Upper lobe of left lung (tissue), 6 donors: ENCODE measurements at places on chromosomes 2 and 18. TPM values are rescaled to one million over a fixed set of nuclear protein-coding genes. Genes with fewer than 3 reads are reported as not detected.

DNA sequence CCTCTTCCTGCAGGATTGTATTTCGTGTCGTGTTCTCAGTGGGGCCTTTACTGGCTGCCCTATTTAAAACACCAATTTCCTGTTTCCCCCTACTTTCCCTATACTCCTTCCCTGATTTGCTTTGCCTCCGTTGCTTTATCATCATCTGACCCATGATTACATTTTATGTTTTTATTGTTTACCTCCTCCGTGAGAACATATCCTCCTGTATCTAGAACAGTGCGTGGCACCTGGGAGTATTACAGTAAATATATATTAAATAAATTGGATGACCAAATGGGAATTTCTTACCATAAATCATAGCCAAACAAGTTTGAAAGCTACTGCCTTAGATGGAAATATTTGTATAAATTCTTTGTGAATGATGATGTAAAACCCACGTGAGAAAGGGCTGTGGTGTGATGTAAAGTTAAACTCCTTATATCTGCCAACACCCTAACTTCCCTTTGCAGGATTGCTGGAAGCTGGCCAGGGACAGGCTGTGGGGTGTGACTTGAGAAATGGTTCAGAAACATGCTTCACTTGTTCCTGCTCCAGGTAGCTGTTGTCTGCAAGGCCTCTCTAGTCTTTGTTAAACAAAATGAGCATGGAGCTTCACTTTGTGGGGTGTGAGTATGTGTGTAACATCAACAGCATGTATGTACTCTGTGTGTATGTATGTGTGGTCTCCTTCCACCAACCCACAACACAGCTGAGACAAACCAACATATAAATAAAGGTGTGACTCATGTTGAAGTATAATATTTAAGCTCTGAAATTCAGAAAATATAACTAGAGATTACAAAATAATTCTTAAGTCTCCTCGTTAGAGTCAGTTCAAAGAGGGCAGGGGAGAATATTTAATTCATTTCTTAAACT, 40.3 kb downstream of the LHCGR start:
- H3K4me3 ChIP-seq = no peak overlapping the region
- DNase-seq = no peak
- peaks cover 23% of the 10 kb centered on the region for H3K4me1 ChIP-seq
- no peak overlapping the region for H3K27ac ChIP-seq

GRCh38 chr18:8477615-8478014, 131.6 kb upstream of the RAB12 start:
- no peaks in the 10 kb centered on the region for H3K4me1 ChIP-seq
- no peak overlapping the region for H3K27ac ChIP-seq
- no peak overlapping the region for H3K4me3 ChIP-seq
- DNase-seq = no peak

DNA sequence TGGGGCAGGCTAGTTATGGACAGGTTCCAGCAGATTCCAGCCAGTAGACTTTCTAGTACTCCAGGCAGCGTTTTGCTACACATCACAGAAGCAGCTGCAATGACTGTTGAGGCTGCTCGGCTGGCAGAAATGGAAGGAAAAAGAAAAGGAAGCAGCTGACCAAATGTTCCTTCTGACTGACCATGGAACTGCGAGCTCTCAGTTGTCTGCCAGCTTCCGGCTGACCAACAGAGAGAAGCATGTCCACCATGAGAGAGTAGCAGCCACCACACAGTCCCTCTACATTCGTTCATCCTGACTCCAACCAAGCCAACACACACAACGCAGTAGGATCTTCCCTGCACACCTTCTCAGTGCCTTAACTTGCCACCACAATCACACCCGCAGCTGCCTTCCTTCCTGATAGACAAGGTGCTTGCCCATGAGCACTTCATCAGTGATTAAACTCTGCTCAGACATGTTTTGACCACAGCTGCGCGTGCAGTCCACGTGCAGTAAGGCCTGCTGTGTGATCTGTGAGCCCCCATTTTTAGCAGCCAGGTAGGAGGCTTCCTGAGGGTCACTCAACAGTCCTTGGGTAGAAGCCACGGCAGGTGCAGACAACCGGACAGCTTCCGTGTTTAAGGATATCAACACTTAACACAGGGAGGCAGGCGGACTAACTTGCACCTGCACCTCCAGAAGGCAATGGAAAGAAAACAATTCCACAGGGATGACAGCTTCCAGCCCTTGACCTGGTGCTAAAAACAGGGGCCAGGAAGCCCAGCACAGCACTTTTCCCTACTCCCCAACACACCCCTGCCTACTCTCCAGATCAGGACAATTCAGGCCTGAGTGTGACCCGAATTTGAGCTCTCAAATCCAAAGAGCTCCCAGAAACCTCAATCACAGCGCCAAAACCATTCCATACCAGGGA, 996 bp downstream of the TGFBRAP1 start:
- peak overlapping the region; percentile 71 for H3K4me3 ChIP-seq
- H3K36me3 ChIP-seq = no peaks in the 10 kb centered on the region
- no peak for DNase-seq
- H3K4me1 ChIP-seq = peaks cover 18% of the 10 kb centered on the region
- peak overlapping the region; percentile 83 for H3K27ac ChIP-seq

The TMEM150A gene
- total RNA-seq = 45.8 TPM

The GAREM1 gene
- 14.0 TPM for total RNA-seq

The CDH20 gene
- total RNA-seq = not detected

The CCDC88A gene
- total RNA-seq = 98.2 TPM

GRCh38 chr2:143685421-143686078, 556.3 kb downstream of the ARHGAP15 start:
- DNase-seq = no peak
- no peaks in the 10 kb centered on the region for H3K4me1 ChIP-seq
- H3K36me3 ChIP-seq = no peaks in the 10 kb centered on the region
- no peak overlapping the region for H3K27ac ChIP-seq
- no peak overlapping the region for H3K4me3 ChIP-seq

The MAB21L4 gene
- total RNA-seq = 31.1 TPM

DNA sequence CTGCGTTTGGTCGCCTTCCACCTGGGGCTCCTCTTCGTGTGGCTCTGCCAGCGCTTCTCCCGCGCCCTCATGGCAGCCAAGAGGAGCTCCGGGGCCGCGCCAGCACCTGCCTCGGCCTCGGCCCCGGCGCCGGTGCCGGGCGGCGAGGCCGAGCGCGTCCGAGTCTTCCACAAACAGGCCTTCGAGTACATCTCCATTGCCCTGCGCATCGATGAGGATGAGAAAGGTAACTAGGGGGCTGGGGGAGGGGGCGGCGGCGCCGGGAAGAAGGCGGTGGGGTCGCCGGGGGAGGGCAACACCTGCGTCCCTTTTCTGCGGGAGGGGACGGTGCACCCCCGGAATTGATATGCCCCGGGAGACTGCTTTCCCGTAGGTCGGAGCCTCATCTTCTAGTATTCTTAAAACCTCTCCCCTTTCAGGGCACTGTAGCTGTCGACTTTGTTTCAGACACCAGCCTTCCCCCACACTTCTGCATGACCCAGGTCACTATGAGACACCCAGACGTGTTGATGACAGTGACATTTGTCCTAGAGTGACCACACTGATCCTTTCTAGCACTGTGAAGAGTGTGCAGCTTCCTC, 755 bp downstream of the SPAST start:
- peaks cover 32% of the 10 kb centered on the region for H3K4me1 ChIP-seq
- no peaks in the 10 kb centered on the region for H3K36me3 ChIP-seq
- H3K27ac ChIP-seq = peak overlapping the region; percentile 96
- peak; percentile 26 for DNase-seq
- peak overlapping the region; percentile 88 for H3K4me3 ChIP-seq
- no peaks in the 10 kb centered on the region for H3K27me3 ChIP-seq

DNA sequence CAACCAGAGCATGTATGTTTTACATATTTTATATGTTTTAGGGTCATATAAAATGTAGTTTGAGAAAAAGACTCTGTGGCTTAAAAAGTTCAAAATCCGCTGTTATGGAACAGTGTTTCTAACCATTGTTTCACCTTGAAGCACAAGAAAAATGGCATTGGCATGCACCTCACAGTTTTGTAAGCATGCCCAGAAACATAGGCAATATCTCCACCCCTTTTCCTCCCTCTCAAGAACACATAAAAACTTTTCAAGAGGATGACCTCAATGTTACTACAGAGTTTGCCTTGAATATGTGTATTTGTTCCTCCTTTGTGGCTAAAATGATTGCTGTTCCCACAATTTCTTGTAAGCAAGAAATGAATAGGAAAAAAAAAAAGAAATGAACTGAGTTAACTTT, 29.3 kb upstream of the SLC40A1 start:
- H3K36me3 ChIP-seq = no peaks in the 10 kb centered on the region
- H3K4me1 ChIP-seq = peaks cover 43% of the 10 kb centered on the region
- H3K27ac ChIP-seq = peak overlapping the region; percentile 59
- H3K27me3 ChIP-seq = no peaks in the 10 kb centered on the region

The CRYGD gene
- total RNA-seq = not detected

DNA sequence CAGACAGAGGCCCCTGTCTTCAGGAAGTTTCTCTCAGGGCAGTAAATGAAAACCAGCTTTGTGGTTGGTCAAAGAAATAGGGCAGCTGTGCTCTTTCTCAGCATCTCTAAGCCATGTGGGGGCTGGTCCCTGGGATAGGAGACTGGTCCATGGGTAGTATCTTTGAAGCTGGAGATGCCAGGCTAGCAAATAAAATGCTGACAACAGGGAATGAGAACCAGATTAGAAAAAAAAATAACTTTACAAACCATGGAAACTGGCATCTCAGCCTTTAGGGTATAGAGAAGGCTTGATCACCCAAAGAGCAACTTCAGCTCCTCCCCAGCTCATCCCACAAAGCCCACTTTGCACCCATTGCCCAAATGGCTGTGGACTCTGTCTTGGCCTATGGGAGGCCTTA, 138.1 kb downstream of the TTC32 start:
- H3K4me1 ChIP-seq = no peaks in the 10 kb centered on the region
- H3K27me3 ChIP-seq = no peaks in the 10 kb centered on the region
- no peak for DNase-seq
- H3K4me3 ChIP-seq = no peak overlapping the region
- H3K36me3 ChIP-seq = no peaks in the 10 kb centered on the region

The BCL2 gene
- 8.4 TPM for total RNA-seq

- H3K4me3 ChIP-seq = no peak overlapping the region
- no peak for DNase-seq
- no peaks in the 10 kb centered on the region for H3K27me3 ChIP-seq
- no peaks in the 10 kb centered on the region for H3K36me3 ChIP-seq
- peaks cover 57% of the 10 kb centered on the region for H3K4me1 ChIP-seq
These were observed 142.4 kb downstream of the ZFP36L2 start for GRCh38 chr2:43083710-43084698.

The MYO7B gene
- 1.2 TPM for total RNA-seq

DNA sequence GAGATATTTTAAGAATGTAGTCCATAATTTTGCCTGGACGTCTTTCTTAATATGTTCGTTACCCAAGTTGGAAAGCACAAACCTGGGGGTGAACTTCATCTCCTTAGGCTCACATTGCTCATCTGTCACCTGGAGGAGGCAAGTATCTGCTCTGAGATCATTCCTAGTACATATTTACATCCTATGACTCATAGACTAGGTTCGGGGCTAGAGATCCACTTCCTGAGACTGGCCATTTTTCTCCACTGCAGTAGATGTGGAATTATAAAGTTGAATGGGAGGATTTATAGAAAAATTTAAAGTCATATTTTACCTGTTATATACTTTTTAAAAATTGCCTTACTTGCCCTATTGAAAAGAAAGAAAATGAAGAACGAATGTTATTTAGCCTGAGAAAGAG, 77.5 kb upstream of the PROKR1 start:
- no peaks in the 10 kb centered on the region for H3K27me3 ChIP-seq
- no peaks in the 10 kb centered on the region for H3K4me1 ChIP-seq
- no peak overlapping the region for H3K4me3 ChIP-seq
